Occipital lobe (tissue), 3 donors: ENCODE measurements at places on chromosomes 5 and 9. TPM values are rescaled to one million over a fixed set of nuclear protein-coding genes. Genes with fewer than 3 reads are reported as not detected.

NFIB gene
- total RNA-seq, result 159 TPM

- no peak for DNase-seq
These were observed 6.6 kb downstream of the PCBD2 start for GRCh38 chr5:134911285-134912206.

DNA sequence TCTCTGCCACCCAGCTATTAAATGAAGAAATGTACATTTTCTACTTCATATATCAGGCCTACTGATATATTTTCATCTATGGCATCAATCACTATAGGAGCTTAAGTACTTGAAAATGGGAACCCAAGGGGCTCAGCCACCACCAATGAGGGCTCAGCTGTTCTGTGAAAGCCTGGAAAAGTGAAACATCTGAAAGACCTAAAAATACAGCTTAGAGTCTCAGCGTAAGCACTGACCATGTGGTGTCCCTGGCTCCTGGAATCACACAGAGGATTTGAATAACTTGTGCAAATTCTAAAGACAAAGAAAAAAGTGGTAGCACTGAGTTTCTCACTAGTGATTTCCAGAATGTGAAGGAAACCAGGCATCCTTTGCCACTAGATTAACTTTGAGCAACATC, 64.5 kb downstream of the PTPRD start:
- no peak for DNase-seq

- DNase-seq, result peak; percentile 29
These were observed 49.6 kb upstream of the FOXE1 start for GRCh38 chr9:97803167-97804058.

TIMD4 gene
- not detected for total RNA-seq

- DNase-seq, result no peak
These were observed 167.8 kb downstream of the PAM start for GRCh38 chr5:102922799-102923477.

DNA sequence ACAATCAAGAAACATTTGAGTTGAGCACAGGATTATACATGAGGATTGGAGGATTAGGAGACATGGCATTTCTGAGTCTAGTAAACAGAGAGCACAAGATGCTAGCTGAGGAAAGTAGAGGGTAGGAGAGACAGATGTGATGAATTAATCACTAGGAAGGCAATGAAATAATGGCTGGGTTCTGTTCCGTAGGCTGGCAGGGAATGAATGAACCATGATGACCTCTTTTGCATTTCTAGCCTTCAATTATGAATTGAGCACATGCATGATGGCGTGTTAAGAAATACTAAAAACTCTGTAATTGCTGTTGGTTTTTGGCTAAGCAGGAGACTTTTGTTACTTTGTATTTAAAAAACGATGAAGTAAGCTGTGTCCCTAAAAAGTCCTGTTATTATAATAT, 420.0 kb upstream of the TLE4 start:
- DNase-seq, result no peak

NR4A3 gene
- 8.7 TPM for total RNA-seq

- no peak for DNase-seq
These were observed 45.8 kb downstream of the TMEM167A start for GRCh38 chr5:83031381-83031780.

- DNase-seq, result no peak
These were observed 1286.1 kb downstream of the PTPRD start for GRCh38 chr9:9326749-9327148.

- no peak for DNase-seq
These were observed 178.4 kb downstream of the MACROH2A1 start for GRCh38 chr5:135220394-135221186.

GRCh38 chr5:58459146-58460001, 512 bp downstream of the PLK2 start:
- DNase-seq, result no peak

GRCh38 chr5:92567831-92568450, 1013.1 kb downstream of the NR2F1-AS1 start:
- no peak for DNase-seq

CCDC192 gene
- not detected for total RNA-seq

GRCh38 chr5:150703762-150704161, 2.9 kb upstream of the RBM22 start:
- DNase-seq, result no peak

GRXCR2 gene
- total RNA-seq, result not detected

TSSK1B gene
- 0.16 TPM for total RNA-seq

EIF4EBP3 gene
- total RNA-seq, result not detected

- DNase-seq, result no peak
These were observed 151.7 kb upstream of the HCN1 start for GRCh38 chr5:45847877-45848276.

GRCh38 chr5:124263680-124264491, 482.6 kb downstream of the ZNF608 start:
- DNase-seq, result no peak

GRCh38 chr9:34093578-34093977, 32.9 kb downstream of the DCAF12 start:
- no peak for DNase-seq

SEMA6A gene
- 24.2 TPM for total RNA-seq

DNA sequence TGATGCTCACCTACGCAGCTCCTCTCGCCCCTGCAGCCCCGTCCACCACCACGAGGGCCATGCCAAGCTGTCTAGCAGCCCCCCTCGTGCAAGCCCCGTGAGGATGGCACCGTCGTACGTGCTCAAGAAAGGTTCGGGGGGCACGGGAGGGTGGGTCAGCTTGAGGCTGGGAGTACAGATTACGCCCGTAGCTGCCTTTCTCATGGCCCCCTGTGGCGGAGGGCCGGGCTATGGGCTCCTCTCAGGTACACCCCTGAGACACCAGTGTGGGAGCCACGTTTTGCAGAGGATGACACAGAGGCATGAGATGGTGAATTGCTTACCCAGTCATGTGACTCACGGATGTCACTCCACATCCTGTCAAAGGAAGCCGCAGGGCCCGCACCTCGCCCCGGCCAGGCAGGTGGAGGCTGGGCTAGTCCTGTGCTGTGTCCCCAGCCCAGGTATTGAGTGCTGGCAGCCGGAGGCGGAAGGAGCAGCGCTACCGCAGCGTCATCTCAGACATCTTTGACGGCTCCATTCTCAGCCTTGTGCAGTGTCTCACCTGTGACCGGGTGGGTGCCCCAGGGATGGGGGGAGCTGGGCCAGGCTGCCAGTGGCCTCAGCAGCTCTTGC, 33.7 kb downstream of the USP20 start:
- DNase-seq, result no peak

GRCh38 chr9:101265261-101265660, 119.5 kb downstream of the BAAT start:
- DNase-seq, result no peak

PHYHD1 gene
- 1.1 TPM for total RNA-seq

RGS7BP gene
- 17.6 TPM for total RNA-seq

GRCh38 chr9:2260417-2261306, 245.5 kb downstream of the SMARCA2 start:
- DNase-seq, result peak; percentile 31

RXRA gene
- total RNA-seq, result 6.6 TPM

PAEP gene
- not detected for total RNA-seq

- DNase-seq, result no peak
These were observed 39.6 kb downstream of the RXRA start for GRCh38 chr9:134365791-134366222.

DNA sequence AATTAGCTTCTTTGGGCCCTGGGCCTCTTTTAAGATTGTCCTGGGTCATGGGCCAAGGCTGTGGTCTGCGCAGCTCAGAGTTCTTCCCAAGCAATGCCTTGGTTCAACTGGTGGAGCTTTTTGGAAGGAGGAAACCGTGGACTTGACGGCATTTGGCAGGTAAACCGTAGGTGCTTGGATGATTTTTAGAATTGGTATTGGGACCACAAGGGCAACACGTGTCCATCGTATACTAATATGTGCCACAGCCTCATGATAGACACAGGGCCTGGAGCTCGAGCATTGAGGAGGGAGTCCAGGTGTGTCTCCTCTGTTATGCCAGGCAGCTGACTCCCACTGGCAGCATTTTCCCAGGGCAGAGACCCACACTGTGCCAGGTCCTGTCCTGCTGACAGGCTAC, 120.9 kb upstream of the PITX1 start:
- DNase-seq, result no peak

GMCL2 gene
- total RNA-seq, result not detected

FOXD4L5 gene
- total RNA-seq, result 0.47 TPM

DNA sequence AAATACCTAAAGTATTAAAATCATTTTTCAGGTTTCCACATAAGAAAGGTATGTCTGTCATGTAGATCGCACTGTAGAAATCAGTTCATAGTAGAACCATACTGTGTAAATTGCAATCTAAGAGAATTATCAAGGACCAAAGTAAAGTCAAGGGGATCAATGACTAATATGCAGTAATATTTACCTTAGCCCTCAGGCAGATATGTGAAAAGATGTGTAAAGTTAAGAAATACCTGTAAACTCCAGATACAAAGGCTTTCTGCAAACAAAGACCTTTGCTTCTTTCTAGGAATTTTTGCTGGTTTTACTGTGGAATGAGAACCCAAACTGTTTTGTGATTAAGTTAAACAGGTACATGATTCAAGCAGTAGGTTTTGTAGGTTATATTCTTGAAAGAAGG, 11.6 kb downstream of the POLK start:
- no peak for DNase-seq

CD72 gene
- 0.47 TPM for total RNA-seq
